ENCODE measurements at places on chromosomes 1 and 21.

DNA sequence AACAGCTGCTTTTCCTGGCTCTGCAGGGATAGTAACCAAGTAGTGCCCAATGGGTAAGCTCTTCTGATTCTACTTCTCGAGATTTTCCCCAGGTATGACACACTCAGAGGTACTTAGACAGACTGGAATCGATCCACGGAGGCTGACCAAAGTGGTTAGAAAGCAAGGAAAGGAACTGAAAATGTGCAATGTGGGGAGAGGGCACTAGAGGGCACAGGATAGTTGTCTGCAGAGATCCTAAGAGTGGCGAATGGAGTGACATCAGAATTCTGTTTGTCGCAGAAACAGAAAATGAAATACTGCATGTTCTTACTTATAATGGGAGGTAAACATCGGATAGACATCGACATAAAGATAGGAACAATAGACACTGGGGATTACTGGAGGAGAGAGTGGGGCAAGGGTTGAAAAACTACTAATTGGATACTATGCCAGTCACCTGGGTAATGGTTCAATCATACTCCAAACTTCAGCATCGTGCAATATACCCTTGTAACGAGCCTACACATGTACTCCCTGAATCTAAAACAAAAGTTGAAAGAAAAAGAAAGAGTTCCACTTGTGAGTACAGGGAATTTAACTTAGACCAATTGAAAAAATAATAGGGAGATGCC, 23.3 kb downstream of the CYP2J2 start:
- no peaks in the 10 kb centered on the region for H3K36me3 ChIP-seq
- H3K27me3 ChIP-seq, result no peaks in the 10 kb centered on the region
- DNase-seq, result peak; percentile 12
- no peak overlapping the region for H3K27ac ChIP-seq
- H3K4me1 ChIP-seq, result no peaks in the 10 kb centered on the region
- H3K4me3 ChIP-seq, result no peak overlapping the region

DNA sequence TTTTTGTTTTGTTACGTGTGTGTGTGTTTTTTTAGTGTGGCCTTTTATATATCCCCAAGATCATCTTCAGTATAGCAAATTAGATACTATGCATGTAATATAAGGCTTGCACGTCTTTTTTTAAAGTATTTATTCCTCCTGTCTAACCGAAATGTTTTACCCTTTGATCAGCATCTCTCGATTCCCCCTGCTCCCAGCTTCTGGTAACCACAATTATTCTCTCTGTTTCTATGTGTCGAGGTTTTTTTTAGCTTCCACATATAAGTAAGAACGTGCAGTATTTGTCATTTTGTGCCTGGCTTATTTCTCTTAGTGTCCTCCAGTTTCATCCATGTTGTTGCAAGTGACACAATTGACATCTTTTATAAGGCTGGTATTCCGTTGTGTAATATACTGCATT, 18.7 kb downstream of the CEP85 start:
- no peak for DNase-seq
- no peaks in the 10 kb centered on the region for H3K4me1 ChIP-seq
- no peaks in the 10 kb centered on the region for H3K27me3 ChIP-seq
- peaks cover 81% of the 10 kb centered on the region for H3K36me3 ChIP-seq
- no peak overlapping the region for H3K4me3 ChIP-seq

GRCh38 chr1:201485184-201485774, 16.3 kb upstream of the PHLDA3 start:
- no peak for DNase-seq
- peaks cover 15% of the 10 kb centered on the region for H3K27me3 ChIP-seq

DNA sequence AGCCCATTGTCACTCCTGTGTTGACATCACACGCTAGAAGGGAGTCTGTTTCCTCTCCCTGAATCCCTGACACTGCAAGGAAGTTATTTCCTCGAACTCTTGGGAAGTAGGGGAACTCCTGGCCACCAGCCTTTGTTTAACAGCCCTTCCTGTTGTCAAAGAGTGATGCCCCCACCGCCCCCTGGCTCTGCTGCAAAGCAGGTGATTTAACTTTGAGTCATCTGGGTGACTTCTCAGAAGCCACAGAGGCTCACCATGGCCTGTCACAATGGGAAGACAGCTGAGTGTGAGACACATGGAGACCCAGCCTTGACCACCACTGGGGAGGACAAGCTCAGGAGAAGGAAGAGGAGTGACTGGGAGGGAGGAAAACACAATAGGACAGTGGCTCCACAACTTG, 182.8 kb downstream of the PSMG1 start:
- no peak for DNase-seq
- H3K27me3 ChIP-seq, result no peaks in the 10 kb centered on the region
- no peaks in the 10 kb centered on the region for H3K36me3 ChIP-seq
- H3K4me3 ChIP-seq, result no peak overlapping the region
